ENCODE measurements at places on chromosomes 7 and 10.

DNA sequence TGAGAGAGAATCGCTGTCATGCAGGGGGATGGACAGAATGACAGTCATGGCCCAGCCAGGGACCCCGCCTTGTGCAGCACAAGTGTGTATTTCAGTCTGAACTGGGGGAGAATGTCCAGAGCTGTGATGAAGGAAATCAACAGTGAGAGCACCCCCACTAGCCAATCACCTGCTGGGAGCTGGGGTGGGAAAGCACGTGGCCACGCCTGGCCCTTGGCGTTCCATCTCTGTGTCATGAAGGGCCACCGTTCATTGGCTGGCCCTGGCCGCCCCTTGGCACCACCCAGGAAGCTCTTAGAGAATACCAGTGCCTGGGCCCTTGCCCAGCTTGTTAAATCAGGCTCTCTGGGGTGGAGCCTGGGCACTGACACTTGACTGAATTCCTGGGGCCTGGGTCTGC lies 22.8 kb downstream of the GRID1 start:
- DNase-seq, result no peak

GRCh38 chr10:5512331-5512730 lies 12.4 kb upstream of the CALML3 start:
- DNase-seq, result no peak

GRCh38 chr7:131329176-131329570 lies 1.5 kb downstream of the MKLN1 start:
- DNase-seq, result no peak

GRCh38 chr10:90992462-90992861 lies 71.6 kb upstream of the ANKRD1 start:
- no peak for DNase-seq

DNA sequence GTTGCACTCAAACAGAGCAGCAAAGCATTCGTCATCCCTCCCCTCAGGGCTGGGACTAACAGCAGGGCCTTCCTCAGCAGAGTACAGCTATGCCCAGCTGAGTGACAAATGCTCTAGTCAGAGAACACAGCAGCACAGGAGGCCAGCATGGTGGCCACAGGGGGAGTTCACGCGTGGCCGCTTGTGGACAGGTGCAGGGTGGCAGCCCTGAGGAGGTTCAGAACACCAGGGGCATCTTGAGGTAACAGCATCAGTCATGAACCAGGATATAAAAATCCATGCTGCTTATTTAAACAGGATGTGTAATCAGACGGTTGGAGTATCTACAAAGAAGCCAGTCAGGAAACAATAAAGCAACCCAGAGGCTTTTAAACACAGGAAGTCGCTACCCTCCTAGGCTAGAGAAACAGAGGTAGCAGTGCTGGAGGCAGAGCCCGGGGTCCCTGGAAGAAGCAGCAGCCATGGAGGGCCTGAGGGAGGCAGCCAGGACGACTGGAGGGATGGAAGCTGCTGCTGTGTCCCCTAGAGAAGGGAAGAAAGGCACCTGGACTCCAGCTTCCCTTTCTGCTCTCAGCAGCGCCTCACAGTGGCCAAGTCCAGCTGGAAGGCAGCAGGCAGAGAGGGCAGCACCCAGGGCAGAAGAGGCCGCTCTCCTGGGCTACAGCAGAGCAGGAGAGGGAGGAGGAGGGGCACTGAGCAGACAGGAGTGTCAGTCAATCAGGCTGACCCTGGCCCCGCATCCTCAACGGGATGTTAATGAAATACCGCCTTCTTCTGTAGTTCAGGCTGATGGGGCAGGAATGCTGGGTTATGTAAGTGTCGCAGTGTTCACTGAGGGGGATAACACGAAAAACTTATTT lies 70.8 kb upstream of the UCN3 start:
- peak; percentile 33 for DNase-seq

DNA sequence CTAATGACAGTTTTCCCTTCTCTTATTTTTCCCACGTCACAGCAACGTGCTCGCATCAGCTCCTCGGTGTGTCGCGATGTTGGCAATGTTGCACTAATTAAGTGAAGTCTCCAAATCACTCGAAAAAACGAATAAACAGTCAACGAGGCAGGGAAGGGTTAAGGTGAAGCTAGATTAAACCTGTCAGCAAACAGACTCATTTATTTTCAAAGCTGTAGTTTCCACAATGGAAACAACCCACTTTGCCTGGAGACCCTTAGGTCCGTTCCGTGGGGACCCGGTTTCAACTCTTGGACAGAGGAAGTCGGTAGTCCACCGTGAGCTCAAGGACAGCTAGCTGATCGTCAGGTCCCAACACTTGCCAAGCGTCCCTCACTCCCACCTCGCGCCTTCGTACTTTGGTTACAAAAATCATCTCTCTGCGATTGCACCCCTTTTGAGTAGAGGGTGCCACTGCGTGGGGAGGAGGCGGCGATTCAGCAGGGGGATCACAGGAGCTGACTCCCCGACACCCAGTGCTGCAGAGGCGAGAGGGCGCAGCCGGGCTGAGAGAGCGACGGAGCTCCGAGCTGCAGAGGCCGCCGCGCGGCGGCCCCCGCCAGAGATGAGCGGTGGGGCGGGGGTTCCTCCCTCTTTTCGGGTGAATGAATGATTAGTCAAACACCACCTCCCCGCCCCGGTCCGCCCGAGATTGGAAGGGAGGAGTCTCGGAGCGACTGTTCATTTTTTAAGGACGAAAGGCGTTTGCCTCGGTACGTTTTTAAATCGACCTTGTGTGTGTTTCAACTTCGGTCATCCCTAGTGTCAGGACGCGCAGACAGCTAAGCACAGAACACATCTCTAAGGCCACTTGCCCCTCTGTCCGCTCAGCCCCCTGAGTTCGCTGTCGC lies 1.3 kb upstream of the BMPER start:
- DNase-seq, result peak; percentile 41

DNA sequence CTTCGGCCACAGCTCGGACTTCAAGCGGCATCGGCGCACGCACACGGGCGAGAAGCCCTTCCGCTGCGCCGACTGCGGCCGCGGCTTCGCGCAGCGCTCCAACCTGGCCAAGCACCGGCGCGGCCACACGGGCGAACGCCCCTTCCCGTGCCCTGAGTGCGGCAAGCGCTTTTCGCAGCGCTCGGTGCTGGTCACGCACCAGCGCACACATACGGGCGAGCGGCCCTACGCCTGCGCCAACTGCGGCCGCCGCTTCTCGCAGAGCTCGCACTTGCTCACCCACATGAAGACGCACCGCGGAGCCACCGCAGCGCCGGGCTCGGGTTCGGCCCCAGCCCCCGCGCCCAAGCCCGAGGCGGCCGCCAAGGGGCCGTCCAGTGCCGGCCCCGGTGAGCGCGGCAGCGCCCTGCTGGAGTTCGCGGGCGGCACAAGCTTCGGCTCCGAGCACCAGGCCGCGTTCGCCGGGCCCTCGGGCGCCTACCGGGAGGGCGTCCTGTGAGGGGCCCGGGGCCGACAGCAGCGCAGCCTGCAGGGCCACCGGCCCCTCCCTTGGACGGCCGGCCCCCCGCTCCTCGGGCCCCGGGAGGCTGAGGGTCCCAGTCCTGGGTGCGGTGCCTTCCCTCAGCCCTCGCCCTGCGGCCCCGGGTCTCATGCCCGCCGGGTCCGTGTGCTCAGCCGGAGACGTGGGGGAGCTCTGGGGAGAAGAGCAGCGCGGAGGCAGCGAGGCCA lies 17.2 kb downstream of the ZNF316 start:
- no peak for DNase-seq

DNA sequence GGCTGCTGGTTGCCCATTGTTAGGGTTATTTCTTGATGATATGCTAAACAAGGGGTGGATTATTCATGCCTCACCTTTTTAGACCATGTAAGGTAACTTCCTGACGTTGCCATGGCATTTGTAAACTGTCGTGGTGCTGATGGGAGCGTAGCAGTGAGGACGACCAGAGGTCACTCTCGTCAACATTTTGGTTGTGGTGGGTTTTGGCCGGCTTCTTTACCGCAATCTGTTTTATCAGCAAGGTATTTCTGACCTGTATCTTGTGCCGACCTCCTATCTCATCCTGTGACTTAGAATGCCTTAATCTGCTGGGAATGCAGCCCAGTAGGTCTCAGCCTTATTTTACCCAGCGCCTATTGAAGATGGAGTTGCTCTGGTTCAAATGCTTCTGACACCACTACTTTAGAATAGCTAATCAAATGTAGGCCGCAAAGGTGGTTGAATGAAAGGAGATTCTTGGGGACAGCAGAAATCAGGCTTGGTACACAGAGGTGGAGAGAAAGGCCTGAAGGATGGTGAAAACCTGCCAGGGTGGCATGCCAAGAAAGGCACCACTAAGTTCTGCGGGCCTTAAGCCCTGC lies 17.9 kb upstream of the SMO start:
- DNase-seq, result no peak

GRCh38 chr10:81724431-81724830 lies 150.6 kb upstream of the NRG3 start:
- DNase-seq, result no peak

DNA sequence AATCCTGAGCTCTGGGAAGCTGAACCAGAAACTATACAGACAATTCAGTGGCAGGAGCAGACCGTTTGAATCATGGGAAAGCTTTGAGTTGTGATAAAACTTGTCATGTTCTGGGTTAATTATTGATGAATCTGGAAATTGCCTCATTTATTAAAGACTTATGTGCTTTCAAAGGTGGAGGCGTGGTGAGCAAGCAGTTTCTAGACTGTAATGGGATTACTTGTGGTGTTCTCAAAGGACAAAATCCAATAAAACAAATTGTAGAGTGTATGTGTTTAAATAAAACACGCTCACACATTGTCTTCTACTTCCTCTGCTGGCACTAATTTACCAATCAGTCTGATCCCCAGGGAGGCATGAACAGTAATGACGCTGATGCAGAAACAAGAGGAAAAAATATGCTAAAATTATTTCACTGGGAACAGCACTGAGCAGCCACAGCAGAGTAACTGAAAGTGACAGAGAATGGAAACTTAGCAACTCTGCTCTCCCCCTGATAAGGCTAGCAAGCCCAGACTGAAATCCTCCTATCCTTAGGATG lies 25.1 kb downstream of the PARD3 start:
- no peak for DNase-seq

GRCh38 chr10:122206471-122207065 lies 64.5 kb upstream of the BTBD16 start:
- no peak for DNase-seq

- DNase-seq, result no peak
Measured at GRCh38 chr7:99631295-99632109, 14.8 kb downstream of the ZSCAN25 start.

DNA sequence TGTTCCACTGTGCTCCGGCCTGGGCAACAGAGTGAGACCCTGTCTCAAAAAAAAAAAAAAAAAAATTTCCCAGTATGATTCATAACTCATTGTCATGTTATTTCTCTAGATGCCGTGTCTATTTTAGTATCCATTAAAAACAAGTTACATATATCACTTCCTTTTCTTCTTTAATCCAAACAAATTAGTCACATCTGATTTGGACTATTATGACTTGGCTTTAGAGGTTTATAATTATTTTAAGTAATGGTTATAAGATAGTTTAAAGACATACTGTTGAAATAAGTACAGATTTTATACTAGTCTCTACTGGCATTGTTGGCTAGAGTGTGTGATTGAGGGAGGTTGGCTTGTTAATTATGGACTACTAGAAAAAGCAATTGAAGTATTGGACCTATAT lies 53.3 kb downstream of the ZMYND11 start:
- no peak for DNase-seq

DNA sequence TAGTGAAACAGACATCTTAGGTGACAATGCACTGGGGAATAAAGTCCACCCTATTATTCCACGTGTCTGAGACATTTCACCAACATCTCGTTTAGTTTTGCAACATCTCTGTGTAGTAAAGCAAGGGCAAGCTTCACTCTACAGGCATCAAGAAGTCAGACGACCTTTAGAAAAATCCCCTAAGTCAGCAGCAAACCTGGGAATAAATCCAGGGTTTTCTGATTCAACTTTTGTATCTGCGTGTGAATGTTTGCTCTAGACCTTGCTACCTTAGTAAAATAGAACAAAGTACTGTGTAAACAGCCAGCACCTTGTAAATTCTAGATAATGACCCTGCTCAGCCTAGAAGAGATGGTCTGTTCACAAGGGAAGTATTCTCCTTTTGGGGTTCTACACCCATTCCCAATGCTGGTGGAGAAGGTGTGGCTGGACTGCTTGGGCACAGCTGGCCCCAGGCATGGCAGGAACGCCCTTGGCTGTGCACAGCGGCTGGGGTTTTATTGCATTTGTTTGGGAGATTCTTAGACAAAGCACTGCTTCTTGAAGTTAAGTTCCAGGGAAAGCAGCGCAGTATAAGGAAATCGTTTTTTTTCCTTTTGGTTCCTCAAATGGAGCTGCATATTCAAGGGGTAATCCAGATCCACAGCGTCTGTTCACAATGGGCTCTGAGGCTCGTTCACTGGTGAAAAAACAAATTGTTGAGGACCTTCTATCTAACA lies 38.3 kb upstream of the GALNTL5 start:
- no peak for DNase-seq

Data from T1000 (cell line).